ENCODE measurements at places on chromosomes 4 and X.

DNA sequence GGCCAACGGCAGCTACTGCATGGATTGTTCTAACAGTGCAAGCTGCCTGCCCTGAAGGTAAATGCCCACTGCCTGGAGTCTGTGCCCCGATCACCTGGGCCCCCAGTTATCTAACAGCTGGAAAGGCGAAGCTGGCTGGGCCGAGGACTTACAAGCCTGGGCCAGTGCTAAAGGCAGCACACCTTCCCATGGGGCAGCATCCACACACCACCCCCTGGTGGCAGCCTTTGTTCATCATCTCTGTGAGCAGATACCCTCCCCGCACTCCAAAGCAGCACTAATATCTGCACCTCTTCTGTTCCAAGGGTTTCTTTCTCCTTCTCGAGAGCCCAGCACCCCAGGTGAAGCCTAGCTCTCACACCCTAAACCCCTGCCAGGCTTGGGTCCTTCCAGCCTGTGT lies 7.6 kb downstream of the SLC2A9 start:
- no peak for DNase-seq
- H3K4me3 ChIP-seq: no peak overlapping the region
- H3K36me3 ChIP-seq: no peaks in the 10 kb centered on the region
- no peak overlapping the region for H3K27ac ChIP-seq

GRCh38 chr4:143224255-143224654 lies 39.5 kb downstream of the USP38 start:
- H3K27ac ChIP-seq: no peak overlapping the region
- H3K4me1 ChIP-seq: peaks cover 10% of the 10 kb centered on the region
- no peaks in the 10 kb centered on the region for H3K27me3 ChIP-seq
- no peak overlapping the region for H3K4me3 ChIP-seq

- H3K27me3 ChIP-seq: no peaks in the 10 kb centered on the region
- DNase-seq: no peak
- no peak overlapping the region for H3K4me3 ChIP-seq
Measured at GRCh38 chrX:65920620-65921019, 119.3 kb downstream of the VSIG4 start.

GRCh38 chrX:118730500-118731247 lies 3.3 kb downstream of the IL13RA1 start:
- DNase-seq: no peak
- H3K4me1 ChIP-seq: peaks cover 51% of the 10 kb centered on the region
- no peaks in the 10 kb centered on the region for H3K36me3 ChIP-seq
- H3K27me3 ChIP-seq: no peaks in the 10 kb centered on the region
- peak overlapping the region; percentile 49 for H3K27ac ChIP-seq
- no peak overlapping the region for H3K4me3 ChIP-seq

GRCh38 chr4:3822230-3822947 lies 56.2 kb downstream of the ADRA2C start:
- DNase-seq: no peak
- H3K36me3 ChIP-seq: no peaks in the 10 kb centered on the region
- no peak overlapping the region for H3K4me3 ChIP-seq
- no peaks in the 10 kb centered on the region for H3K27me3 ChIP-seq

DNA sequence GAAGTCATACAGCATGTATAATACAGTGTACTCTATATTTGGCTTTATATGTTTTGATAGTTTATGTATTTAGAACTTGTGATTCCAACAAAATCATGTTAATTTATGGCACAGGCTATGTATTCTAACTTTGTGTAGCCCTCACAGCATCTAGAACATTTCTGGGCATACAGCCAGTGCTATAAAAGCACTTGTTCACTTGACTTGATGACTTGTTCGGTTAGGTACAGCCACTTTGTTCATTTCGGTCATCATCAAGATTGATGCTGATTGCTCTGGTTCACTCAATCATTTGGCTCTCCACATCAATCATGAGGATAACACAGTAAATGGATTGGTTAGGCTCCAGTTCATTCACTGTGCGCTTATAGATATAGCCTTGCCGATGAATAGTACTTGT lies 97.6 kb upstream of the IRS4 start:
- H3K27me3 ChIP-seq: no peaks in the 10 kb centered on the region
- H3K27ac ChIP-seq: no peak overlapping the region
- no peak overlapping the region for H3K4me3 ChIP-seq
- no peaks in the 10 kb centered on the region for H3K4me1 ChIP-seq

DNA sequence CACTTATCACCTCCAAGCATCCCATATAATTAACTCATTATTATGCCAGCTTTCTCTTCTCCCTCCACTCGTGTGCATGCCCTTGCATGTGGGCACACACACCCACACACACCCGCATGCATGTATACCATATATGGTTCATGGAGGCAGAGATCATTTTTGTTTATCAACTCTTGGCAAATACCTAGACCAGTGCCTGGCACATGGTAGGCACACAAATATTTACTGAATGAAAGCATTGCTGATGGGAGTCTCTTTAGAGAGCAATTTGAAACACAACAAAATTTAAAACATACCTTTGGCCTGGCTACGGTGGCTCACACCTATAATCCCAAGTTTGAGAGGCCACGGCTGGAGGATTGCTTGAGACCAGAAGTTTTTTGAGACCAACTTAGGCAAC lies 51.1 kb upstream of the SLC10A4 start:
- H3K27me3 ChIP-seq: no peaks in the 10 kb centered on the region
- no peaks in the 10 kb centered on the region for H3K36me3 ChIP-seq
- H3K4me3 ChIP-seq: no peak overlapping the region
- no peak for DNase-seq
- no peaks in the 10 kb centered on the region for H3K4me1 ChIP-seq

DNA sequence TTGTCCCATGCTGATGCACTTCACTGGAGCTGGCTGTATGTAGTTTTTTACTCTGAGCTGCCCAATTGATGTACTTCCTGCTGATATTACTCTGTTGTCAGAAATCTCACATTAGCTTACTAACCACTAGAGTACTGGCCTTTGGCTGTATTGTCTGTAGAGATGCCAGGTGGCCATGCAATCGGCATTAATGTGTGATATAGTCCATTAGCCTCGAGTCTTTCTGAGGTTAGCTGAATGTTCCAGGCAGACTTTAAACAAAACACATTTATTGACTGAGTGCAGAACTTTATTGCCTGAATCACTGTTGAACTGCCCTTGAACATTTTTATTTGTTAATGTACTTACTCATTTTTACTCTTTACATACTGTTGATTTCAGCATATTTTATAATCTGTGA lies 335.2 kb downstream of the PCDH10 start:
- H3K36me3 ChIP-seq: no peaks in the 10 kb centered on the region
- H3K27me3 ChIP-seq: no peaks in the 10 kb centered on the region
- H3K4me1 ChIP-seq: no peaks in the 10 kb centered on the region
- H3K27ac ChIP-seq: no peak overlapping the region
- no peak for DNase-seq

DNA sequence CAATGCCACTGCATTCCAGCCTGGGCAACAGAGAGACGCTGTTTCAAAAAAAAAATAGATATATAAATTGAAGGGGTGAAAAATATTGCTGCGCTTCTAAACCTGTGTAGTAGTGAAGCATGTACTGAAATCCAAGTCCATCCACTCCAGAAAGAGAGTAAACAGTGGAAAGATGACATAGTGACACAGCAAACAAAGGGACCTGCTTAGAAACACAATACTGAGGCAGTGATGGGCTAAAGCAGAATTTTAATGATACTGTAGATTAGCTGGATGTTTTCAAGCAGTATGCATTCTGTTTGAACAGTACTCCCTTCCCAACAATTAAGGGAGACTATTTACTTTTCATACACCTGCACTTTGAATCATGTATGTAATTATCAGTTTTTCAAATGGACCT lies 42.5 kb downstream of the TFDP3 start:
- no peak for DNase-seq
- no peak overlapping the region for H3K4me3 ChIP-seq
- no peaks in the 10 kb centered on the region for H3K27me3 ChIP-seq
- no peak overlapping the region for H3K27ac ChIP-seq

GRCh38 chr4:70895405-70895804 lies 6.8 kb upstream of the MOB1B start:
- H3K36me3 ChIP-seq: no peaks in the 10 kb centered on the region
- no peak overlapping the region for H3K4me3 ChIP-seq
- DNase-seq: no peak
- no peaks in the 10 kb centered on the region for H3K4me1 ChIP-seq

GRCh38 chr4:110484767-110485166 lies 8.8 kb downstream of the ENPEP start:
- H3K27me3 ChIP-seq: no peaks in the 10 kb centered on the region
- H3K4me1 ChIP-seq: no peaks in the 10 kb centered on the region
- no peak overlapping the region for H3K4me3 ChIP-seq
- DNase-seq: no peak

DNA sequence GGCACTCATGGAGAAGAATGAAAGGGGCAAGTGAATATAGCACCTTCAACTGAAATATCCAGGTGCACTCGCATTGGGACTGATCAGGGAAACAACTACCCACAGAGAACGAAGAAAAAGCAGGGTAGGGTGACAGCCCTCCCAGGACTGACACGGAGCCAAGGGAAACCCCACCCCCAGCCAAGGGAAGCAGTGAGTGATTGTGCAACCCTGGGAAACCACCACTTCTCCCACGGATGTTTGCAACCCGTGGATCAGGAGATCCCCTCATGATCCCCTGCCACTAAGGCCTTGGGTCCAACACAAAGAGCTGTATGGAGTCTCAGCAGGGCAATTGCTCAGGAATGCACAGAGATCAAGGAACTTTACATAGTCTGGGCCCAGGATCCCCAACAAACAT lies 158.5 kb upstream of the HCCS start:
- no peak for DNase-seq
- no peak overlapping the region for H3K27ac ChIP-seq
- no peak overlapping the region for H3K4me3 ChIP-seq
- H3K36me3 ChIP-seq: no peaks in the 10 kb centered on the region
- no peaks in the 10 kb centered on the region for H3K4me1 ChIP-seq

- H3K4me1 ChIP-seq: peaks cover 31% of the 10 kb centered on the region
- DNase-seq: no peak
- no peak overlapping the region for H3K4me3 ChIP-seq
- H3K27ac ChIP-seq: peak overlapping the region; percentile 79
- no peaks in the 10 kb centered on the region for H3K27me3 ChIP-seq
- H3K36me3 ChIP-seq: peaks cover 21% of the 10 kb centered on the region
Measured at GRCh38 chr4:118770741-118771187, 65.2 kb downstream of the SEC24D start.

DNA sequence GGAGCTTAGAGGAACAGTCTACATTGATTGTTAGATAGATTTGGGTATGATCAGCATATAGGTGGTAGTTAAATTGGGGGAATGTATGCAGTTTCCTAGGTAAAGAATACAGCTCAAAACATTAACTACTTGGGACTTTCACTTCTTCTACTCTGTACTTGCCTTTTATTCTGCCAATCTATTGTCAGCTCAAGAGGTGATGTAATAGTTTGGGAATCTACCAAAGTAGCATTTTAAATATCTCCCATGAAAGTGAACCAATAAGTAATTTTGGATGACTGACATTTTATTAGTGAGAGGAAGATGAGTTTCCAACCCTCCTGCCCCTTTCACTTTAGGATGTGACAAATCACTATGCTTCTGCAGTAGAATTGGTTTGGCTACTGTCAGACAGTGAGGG lies 43.4 kb downstream of the NUDT6 start:
- no peak overlapping the region for H3K4me3 ChIP-seq
- no peak overlapping the region for H3K27ac ChIP-seq
- no peak for DNase-seq
- no peaks in the 10 kb centered on the region for H3K27me3 ChIP-seq
- no peaks in the 10 kb centered on the region for H3K36me3 ChIP-seq

DNA sequence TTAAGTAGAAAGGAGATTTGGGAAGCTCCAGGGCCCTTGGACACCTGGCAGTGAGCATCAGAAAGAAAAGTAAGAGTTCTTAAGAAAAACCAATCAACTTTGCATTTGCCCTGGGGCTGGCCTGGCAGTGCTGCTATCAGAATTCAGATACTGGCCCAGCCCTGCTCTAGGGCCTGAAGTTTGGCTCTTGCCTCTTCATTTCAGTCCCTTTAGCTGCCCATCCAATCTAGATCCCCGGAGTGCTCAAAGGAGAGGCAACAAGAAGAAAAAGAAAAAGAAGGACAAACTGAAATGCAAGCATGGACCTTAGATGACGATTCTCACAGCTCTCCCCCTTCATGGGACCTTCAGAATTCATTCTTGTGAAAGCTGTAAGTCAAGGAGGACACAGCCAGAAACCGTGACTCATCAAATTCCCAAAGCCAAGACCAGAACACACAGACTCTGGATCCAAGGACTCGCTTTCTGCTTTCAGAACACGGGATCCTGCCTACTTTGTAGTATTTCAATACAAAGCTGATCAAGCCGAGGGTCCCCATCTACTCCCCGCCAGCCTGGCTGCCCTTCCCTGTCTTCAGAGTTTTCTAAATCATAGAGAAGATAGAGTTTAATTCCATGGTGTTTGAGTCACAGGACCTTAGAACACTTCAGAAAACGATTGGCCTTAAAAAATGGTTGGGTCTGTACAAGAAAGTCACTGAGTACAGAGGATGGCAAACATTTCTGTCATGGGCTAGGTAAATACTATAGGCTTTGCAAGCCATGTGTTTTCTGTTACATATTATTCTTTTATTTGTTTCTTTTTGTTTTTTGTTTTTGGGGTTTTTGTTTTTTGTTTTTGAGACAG lies 103.7 kb downstream of the RBM47 start:
- peaks cover 15% of the 10 kb centered on the region for H3K4me1 ChIP-seq
- peak overlapping the region; percentile 83 for H3K27ac ChIP-seq
- H3K4me3 ChIP-seq: no peak overlapping the region
- no peaks in the 10 kb centered on the region for H3K27me3 ChIP-seq
- no peaks in the 10 kb centered on the region for H3K36me3 ChIP-seq
- DNase-seq: no peak

DNA sequence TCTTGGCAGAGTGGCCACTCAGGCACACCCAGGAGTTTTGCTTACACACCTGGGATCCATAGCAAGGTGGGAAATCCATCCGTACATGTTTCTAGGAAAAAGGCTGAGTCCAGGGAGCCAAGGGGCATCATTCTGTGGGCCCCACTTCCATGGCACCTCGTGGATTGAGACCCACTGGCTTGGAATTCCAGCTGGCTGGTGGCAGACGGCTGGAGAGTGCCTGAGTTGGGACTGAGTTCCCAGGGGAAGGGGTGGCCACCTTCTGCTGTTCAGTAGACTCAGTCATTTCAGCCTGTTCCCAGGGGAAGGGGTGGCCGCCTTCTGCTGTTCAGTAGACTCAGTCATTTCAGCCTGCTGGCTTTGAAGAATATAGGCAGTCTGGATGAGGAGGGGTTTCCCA lies 366.0 kb upstream of the GRIA3 start:
- no peaks in the 10 kb centered on the region for H3K4me1 ChIP-seq
- DNase-seq: no peak
- no peaks in the 10 kb centered on the region for H3K27me3 ChIP-seq
- no peak overlapping the region for H3K27ac ChIP-seq

- no peak overlapping the region for H3K4me3 ChIP-seq
- no peaks in the 10 kb centered on the region for H3K36me3 ChIP-seq
- H3K4me1 ChIP-seq: no peaks in the 10 kb centered on the region
- H3K27ac ChIP-seq: no peak overlapping the region
Measured at GRCh38 chr4:8836664-8837171, 34.9 kb downstream of the HMX1 start.

- H3K27me3 ChIP-seq: no peaks in the 10 kb centered on the region
- H3K36me3 ChIP-seq: no peaks in the 10 kb centered on the region
- H3K4me1 ChIP-seq: peaks cover 55% of the 10 kb centered on the region
- no peak overlapping the region for H3K4me3 ChIP-seq
- H3K27ac ChIP-seq: peak overlapping the region; percentile 84
Measured at GRCh38 chr4:38190717-38191178, 230.6 kb downstream of the PTTG2 start.

GRCh38 chrX:16977771-16978170 lies 31.3 kb downstream of the REPS2 start:
- H3K27ac ChIP-seq: no peak overlapping the region
- no peaks in the 10 kb centered on the region for H3K36me3 ChIP-seq
- DNase-seq: no peak
- H3K4me3 ChIP-seq: no peak overlapping the region
- no peaks in the 10 kb centered on the region for H3K27me3 ChIP-seq
- no peaks in the 10 kb centered on the region for H3K4me1 ChIP-seq
